A549 treated with AZD2906 at 1 μM for 4 hours (cell line): ENCODE measurements at places on chromosomes 3 and 15. TPM values are rescaled to one million over a fixed set of nuclear protein-coding genes. Genes with fewer than 3 reads are reported as not detected.

The SLC24A5 gene
- not detected in 5 replicates for total RNA-seq

The PLD1 gene
- total RNA-seq = 6.3 to 8.9 TPM (median 8.0 TPM) in 5 replicates

The CPLX3 gene
- not detected in 5 replicates for total RNA-seq

The UROC1 gene
- total RNA-seq = not detected in 5 replicates

The CHST13 gene
- 0.31 to 1.0 TPM (median 0.91 TPM) in 5 replicates for total RNA-seq

The WDR93 gene
- 0.13 to 0.25 TPM (median 0.21 TPM) in 5 replicates for total RNA-seq

The ROPN1B gene
- not detected in 5 replicates for total RNA-seq

The ADPRH gene
- 2.3 to 4.1 TPM (median 3.0 TPM) in 5 replicates for total RNA-seq

The INSYN1 gene
- total RNA-seq = 1.9 to 3.2 TPM (median 2.4 TPM) in 5 replicates

The TMC3 gene
- not detected in 5 replicates for total RNA-seq

The UNC13C gene
- total RNA-seq = 0.01 TPM in 1 of 5 replicates, not detected in the others
